Uterus (tissue), 4 donors: ENCODE measurements at places on chromosomes 12 and 14. TPM values are rescaled to one million over a fixed set of nuclear protein-coding genes. Genes with fewer than 3 reads are reported as not detected.

DNA sequence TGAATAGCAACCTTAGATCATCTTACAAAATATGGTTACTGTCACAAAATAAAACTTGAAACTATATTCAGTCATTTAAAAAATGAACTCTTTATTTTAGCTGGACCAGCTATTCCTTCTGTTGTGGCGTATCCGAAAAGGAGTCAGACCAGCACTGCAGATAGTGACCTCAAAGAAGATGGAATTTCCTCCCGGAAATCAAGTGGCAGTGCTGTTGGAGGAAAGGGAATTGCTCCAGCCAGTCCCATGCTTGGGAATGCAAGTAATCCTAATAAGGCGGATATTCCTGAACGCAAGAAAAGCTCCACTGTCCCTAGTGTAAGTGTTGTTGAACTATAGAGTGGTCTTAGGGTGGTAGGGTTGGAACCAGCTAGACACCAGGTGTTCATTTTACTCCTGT is 47.7 kb downstream of the CKB start:
- no peak for DNase-seq

- no peak for DNase-seq
Observed at GRCh38 chr12:130796985-130797686, 41.9 kb downstream of the STX2 start.

GRCh38 chr14:59427653-59428580 is 37.3 kb downstream of the GPR135 start:
- peak; percentile 67 for DNase-seq

DNA sequence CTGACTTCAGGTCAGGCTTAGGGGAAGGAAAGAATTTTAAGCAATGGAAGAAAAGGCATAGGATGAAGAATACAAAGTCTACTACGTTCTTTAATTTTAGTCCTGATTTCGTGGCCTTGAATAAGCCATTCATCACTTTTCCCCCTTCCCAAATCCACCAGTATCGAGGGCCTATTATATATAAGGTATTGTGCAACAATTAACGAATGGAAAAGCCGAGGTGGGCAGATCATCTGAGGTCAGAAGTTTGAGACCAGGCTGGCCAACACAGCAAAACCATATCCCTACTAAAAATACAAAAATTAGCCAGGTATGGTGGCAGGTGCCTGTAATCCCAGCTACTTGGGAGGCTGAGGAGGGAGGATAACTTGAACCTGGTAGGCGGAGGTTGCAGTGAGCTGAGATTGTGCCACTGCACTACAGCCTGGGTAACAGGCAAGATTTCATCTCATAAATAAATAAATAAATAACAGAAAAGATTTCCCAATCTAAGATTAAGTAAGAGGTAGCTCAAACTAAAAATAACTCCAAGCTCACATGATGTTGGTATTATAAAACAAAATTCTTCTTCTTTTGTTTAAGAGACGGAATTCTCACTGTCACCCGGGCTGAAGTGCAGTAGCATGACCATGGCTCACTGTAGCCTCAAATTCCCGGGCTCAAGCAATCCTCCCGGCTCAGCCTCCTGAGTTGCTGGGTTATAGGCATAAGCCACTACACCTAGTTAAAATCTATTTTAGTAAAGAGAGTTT is 58.3 kb upstream of the NR2C1 start:
- no peak for DNase-seq

DNA sequence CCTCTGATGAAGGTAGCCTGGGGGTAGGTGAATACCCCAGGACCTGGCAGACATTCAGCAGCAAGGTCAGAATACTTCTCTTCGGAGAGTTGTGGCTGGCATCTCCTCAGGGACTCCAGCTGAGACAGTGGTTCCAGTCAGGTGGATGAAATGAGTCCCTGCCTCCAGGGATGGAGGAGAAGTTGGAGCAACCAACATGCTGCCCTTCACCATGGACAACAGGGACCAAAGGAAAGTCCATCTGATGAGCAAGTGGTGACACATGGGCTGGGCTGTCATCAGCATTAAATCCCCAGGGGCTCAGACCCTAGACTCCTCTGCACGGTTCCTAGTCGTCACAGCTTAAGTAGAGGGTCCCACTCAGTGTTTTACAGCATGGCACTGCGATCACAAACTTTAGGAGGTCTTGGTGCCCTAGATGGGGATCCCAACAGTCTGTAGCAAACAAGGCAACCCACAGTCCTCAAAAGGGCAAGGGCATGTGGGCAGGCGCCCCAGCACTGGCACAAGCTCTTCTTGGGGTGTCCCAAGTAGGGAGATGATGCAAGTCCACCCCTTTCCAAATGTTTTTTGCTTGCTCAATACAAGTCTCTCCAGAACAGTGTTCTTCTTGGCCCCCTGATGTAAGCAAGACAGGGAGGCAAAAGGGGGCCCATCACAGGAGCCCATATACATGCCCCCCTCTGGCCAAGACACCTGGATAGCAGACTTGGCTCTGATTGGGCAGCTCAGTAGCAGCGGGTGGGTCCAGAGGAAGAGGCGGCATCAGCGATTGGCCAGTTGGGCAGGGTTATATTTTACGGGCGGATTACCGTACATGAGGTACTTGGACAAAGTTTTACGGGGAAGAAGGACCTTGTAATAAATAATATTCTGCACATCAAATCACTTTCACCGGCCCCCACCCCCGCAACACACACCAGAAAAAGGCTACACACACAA is 10.8 kb upstream of the CDH24 start:
- DNase-seq, result no peak

DNA sequence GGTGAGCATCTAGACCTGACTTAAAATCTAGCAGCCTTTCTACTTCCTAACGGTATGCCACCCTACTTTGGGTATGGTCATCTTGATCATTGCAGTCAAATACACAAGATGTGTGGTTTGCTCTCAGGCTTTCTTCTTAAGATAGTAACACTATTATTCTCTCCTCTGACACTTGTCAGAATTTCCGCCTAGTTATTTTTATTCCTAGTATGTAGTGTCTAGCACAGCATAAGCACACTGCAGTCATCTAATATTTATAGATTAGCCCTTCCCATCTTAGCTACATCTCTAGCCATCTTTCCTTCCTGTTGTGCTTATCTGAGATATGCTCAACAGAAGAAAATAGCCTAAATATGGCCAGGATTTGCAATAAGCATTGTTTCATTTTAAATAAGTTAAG is 180.1 kb downstream of the C12orf50 start:
- DNase-seq, result no peak

DNA sequence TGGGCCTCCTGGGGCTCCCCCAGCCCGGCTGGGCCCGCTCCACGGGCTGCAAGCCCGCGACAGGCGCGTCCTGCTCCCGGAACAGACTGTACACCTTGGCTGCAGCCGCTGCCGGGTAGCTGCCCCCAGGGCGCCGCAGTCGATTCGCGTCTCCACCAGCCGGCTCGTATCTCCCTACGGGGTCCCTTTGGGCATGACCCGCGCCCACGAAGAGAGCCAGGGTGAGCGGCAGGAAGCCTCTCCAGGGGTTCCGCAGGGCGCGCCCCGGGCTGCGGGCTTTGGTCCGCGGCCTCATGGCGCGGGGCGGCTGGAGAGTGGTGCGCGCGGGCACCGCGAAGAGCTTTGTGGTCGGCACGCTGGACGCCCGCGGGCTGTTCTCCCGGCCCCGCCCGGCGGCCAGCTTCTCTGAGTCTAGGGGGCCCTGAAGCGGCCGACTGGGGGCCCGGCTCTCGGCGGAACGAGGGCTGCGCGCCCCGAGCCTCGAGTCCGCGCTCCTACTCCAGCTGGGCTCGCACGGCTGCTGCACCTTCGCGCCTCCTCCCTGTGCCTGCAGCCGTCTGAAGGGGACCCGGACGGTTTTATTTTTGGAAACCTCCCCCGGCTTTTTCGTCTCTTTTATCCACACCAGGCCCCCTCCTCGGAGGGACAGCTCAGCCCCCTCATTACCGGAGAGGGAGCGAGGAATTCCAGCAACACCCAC is at the start of gene LTBP2:
TSS of gene LTBP2 (minus strand) at position 588 of the 700 bp plus-strand sequence. CDS start at position 295, 293 bp downstream.
- DNase-seq, result no peak

DNA sequence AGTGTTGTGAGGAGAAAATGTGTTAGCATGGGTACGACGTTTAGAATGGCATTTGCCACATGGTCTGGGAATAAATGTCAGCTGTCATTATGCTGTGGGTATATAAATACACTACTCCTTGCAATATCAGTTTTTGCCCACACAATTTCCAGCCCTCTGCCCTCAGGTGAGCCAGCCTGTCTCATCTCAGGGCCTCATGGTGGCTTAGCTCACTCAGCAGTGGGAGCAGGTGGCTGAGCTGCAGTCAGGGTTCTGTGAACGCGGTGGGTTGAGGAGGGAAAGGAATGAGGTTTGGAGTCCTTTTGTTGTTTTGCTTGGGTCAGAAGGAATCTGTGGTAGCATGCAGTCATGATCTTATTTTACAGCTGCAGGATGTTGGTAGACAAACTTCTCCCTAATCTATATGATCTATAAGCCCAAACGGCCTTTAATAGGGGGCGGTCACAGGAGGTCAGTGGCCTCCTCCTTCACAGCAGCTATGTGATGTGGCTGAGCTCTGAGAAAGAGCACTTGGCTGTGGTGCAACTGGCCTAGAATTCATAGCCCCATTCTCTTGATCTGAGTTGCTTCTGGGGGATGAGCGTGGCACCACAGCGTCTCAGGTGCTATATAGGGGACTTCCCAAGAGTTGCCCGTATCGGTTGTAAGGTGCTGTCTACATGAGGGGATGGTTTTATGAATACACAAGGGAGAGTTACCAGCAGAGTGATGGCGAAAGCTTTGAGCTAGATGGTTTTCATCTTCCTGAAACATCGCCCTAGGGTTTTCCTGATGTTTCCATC is 27.8 kb upstream of the KCNA5 start:
- DNase-seq, result no peak

- DNase-seq, result no peak
Observed at GRCh38 chr12:128318341-128318740, 51.4 kb downstream of the TMEM132C start.

DNA sequence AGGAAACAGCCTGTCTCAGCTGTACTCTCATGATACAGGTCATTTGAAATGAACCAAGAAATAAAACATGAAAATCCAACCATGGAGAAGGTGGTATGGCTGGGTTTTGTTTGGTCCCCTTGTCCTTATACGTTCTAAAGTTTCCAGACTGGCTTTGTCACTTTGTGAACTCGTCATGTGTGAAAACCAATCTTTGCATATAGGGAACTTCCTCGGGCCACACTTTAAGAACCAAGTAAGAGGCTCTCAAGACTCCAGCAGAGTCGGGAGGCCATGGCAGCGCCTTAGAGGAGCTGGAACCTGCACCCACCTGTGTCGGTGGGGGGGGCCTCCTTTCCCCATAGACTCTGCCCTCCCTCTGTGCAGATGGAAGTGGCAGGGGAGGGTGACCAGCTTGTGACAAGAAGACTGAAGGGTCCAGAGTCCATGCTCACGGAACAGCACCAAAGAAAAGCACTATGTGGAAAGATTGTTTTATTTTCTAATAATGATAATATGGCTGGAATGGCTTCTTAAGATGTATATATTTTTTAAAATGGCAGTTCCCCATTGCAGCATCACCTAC is 125.3 kb downstream of the ESRRB start:
- no peak for DNase-seq

DNA sequence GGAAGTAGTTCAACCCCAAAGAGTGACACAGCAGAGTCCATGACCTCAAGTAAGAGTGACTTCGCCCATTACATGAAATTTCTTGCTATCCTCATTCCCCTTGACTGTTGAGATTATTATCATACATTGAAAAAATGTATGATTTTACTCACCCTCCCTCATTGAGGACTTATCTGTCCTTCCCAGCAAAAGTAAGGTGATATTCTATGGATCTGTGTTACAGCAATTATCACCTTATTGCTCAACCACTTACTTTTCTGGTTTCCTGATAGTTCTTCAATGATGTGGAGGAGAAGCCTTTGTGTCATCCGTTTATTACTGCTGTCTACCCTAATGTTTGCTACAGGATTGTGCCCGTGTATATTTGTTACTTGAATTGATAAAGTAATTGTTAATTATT is 306.2 kb downstream of the TRHDE start:
- DNase-seq, result no peak

DNA sequence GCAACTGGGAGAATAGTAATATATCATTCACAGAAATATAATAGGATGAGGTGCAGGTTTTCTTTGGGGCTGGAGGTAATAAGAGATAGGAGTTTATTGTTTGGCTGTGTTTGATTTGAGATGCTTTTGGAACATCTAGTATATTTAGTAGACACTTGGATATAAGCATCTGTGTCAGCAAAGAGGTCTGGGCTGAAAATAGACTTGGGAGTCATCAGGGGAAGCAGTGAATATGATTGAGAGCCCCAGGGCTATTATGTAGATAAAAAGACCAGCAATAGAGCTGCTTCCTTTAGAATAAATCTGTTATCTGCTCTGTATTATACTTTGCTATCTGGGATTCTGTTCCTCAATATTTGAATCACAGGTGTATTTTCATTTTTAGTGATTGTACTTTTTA is 36.6 kb downstream of the SPATA7 start:
- no peak for DNase-seq

DNA sequence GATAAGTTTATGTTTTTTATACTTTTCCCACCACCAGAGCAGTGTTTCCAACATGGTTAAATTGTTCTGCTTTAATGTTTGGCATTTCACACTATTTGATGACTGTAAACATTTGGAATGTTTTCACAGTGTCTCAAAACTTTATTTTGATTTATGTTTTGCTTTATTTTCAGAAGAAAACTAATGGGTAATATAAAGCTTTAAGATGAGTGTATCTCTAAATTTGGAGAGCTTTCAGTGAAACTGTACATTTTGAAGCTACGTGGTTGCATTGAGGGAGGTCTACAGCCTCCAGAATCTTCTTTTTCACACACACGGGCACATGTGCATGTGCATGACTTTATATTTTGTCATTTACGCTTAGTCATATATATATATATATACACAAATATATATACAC is 10.7 kb downstream of the BICD1 start:
- no peak for DNase-seq

DNA sequence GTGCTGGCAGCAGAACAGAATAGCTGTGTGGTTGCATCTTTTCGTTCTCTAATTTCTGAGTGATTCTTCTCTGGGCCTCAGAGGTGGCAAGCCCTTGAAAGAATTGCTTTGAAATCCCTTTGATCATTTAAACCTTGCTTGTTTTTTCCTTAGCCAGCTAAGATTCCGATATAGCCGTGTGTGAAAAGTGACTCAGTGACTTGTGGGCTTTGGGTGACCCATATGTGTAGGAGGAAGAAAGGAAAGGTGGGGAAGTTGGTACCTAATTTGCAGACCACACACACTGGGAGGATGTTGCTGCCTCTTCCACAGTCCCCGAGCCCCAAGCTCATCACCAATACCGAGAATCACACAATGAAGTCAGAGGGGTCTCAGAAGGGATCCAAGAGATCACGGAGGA is 18.8 kb downstream of the SLC24A4 start:
- no peak for DNase-seq

- no peak for DNase-seq
Observed at GRCh38 chr12:58588770-58589169, 331.5 kb downstream of the LRIG3 start.

- DNase-seq, result no peak
Observed at GRCh38 chr14:101193106-101193844, 289.8 kb upstream of the RTL1 start.

Gene TAS2R9
- total RNA-seq, result 0.28 TPM

Gene C12orf56
- total RNA-seq, result 0.76 TPM

Gene EFS
- 13.2 TPM for total RNA-seq

Gene WNT5B
- total RNA-seq, result 20.9 TPM

Gene GLS2
- total RNA-seq, result not detected

Gene IL26
- total RNA-seq, result not detected

Gene ADAM20
- not detected for total RNA-seq

Gene STRAP
- total RNA-seq, result 65.8 TPM

Gene DIO2
- 6.2 TPM for total RNA-seq

Gene CLEC2B
- 28.4 TPM for total RNA-seq

Gene MYH7
- total RNA-seq, result not detected
